AML-193 (cell line): ENCODE measurements at places on chromosomes 6 and 20.

- DNase-seq = no peak
Observed at GRCh38 chr6:20838113-20838512, 303.9 kb downstream of the CDKAL1 start.

- DNase-seq = no peak
Observed at GRCh38 chr20:38579921-38580320, 1.1 kb upstream of the ADIG start.

DNA sequence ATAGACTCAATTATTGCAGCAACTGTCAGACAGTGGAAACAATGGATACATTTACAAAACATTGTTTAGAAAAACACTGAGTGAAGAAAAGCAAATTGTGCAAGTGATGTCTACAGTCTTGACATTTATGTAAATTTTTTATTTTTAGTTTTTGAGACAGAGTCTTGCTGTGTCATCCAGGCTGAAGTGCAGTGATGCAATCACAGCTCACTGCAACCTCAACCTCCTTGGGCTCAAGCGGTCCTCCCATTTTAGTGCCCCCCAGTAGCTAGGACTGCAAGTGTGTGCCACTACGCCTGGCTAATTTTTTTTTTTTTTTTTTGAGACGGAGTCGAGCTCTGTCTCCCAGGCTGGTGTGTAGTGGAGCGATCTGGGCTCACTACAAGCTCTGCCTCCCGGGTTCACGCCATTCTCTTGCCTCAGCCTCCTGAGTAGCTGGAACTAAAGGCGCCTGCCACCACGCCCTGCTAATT lies 9.7 kb downstream of the CNBD2 start:
- peak; percentile 13 for DNase-seq

GRCh38 chr6:157597461-157598312 lies 216.7 kb downstream of the ZDHHC14 start:
- peak; percentile 66 for DNase-seq

DNA sequence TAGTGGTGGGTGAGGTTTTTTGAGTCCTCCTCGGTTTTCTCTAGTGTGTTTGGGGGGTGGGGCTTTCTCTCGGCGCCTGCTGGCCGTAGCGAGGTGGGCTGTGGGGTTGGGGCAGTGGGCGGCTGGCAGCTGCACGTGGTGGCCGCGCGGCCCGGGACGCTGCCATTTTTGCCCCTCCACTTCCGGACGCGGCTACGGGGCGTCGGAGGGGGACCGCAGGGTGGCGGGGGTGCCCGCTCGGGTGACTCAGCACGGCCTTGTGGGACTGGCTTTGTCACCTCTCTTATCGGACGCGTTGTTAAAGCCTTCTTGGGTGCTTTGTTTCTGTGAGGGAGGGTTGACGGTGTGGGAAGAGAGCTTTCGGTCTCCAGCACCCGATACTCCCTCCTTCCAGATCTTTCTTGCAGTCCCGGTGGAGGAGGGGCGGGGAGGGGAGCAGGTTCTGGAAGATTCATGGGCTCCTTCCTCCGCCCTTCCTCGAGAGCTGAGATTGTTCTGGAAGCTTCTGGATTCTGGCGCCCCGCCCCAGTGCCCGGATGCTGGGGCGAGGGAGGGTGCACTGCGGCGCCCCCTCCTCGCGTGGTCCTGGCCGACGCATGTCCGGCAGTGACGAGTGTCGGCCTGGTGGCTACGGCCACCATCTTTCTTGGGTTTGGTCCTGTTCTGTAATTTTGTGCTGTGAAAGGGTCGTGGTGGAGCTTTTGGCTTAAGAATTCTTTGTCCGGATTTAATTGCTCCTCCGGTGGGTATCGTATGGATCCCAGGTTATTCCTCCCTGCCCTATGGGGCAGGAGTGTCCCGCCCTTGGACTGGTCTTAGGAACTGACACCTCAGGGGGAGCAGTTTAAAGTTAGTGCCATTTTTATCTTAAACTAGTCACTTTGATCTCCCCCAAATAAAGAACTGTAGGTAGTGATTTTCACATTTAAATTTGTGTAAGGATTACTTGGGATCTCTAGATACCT lies 719 bp downstream of the HSP90AB1 start:
- DNase-seq = peak; percentile 70

- DNase-seq = no peak
Observed at GRCh38 chr6:45801471-45802289, 214.0 kb downstream of the CLIC5 start.

GRCh38 chr6:11414176-11414963 lies 123.2 kb upstream of the TMEM170B start:
- DNase-seq = no peak

- DNase-seq = no peak
Observed at GRCh38 chr20:2874456-2874855, 1.2 kb downstream of the PTPRA start.

- DNase-seq = no peak
Observed at GRCh38 chr6:84156306-84156705, 71.1 kb downstream of the CEP162 start.

GRCh38 chr6:38489951-38490350 lies 149.8 kb downstream of the BTBD9 start:
- DNase-seq = no peak

- DNase-seq = no peak
Observed at GRCh38 chr20:2833761-2834160, 6.7 kb downstream of the PCED1A start.

DNA sequence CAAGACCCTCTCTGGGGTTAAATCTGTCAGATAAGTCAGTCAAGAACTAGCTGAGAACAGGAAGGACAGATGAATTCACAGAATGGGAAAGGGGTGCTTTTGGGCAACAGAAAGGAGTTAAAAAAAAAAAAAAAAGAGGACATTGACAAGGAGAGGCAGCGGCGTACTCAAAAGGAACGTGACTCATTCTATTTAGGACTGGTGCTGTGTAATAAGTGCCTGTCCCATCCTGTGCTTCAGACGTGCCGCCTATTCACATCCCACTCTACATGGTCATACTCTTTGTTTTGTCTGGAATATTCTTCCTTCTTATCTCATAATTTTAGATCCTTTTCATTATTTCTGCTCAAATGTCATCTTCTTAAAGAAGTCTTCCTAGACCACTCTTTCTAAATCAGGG lies 101.1 kb upstream of the EMILIN3 start:
- no peak for DNase-seq

- DNase-seq = no peak
Observed at GRCh38 chr20:62391165-62392076, 4.5 kb downstream of the RPS21 start.

GRCh38 chr6:36616893-36617521 lies 22.8 kb downstream of the SRSF3 start:
- no peak for DNase-seq

DNA sequence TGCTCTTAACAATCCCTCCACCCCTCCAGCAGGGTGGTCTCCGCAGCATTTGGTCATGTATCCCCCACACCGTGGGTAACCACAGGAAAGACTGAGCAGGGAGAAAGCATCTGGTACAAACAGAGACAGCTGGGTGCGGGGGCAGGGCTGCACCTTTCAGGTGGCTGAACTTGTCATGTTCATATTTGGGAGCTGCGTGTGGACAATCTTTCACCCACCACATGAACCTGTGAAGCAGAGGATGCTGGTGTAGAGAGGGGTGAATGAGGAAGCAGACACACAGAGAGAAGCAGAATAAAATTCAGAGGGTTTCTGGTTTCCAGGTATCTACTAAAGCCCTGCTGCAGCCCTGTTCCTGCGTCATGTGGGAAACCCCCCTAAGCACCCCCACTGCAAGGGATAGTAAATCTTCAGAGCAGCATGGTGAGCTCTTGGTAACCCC lies 8.9 kb downstream of the GFOD1 start:
- DNase-seq = no peak

DNA sequence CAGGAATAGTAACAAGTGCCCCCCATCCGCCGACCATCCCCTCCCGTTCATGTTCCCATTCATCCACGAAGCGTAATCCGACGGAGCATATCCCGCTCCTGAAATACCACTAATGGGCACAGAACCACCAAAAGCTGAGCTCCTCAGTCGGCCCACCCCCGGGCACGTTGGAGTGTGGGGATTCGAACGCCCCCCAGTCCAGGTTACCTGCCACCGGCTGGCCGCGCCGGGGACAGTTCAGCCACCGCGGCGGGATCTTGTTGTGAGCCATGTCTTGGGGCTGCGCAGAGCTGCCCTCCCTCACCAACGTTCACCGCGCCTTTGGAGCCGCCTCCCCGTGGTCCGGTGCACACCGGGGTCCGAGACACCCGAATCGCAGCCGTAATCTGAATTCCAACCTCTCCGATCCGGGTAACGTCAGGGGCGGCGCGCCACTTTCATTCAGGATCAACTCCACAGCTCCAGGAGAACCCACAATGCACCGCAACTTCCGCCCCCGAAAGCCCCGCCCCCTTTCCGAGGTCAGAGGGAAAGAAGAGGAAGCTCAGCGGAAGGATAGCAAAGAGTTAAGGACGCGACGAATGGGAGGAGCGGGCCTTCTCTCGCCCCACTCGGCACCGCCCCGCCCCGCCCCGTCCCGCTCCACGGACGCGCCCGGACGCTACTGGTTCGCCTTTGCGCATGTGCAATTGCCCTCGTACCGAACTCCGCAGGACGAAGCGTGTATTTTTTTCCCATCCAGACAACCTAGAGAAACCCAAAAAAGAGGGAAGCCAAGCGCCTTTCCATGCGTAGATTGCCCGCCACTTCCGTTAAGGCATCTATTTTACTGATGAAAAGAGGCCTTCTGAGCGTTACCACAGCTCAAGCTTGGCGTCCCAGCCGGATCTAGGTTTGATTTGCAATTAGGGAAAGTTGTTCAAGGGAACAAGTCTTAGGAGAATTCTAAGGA lies at the start of gene RNGTT:
TSS of gene RNGTT (minus strand) at position 480 of the 952 bp plus-strand sequence. CDS start at position 271, 209 bp downstream.
- DNase-seq = peak; percentile 99

DNA sequence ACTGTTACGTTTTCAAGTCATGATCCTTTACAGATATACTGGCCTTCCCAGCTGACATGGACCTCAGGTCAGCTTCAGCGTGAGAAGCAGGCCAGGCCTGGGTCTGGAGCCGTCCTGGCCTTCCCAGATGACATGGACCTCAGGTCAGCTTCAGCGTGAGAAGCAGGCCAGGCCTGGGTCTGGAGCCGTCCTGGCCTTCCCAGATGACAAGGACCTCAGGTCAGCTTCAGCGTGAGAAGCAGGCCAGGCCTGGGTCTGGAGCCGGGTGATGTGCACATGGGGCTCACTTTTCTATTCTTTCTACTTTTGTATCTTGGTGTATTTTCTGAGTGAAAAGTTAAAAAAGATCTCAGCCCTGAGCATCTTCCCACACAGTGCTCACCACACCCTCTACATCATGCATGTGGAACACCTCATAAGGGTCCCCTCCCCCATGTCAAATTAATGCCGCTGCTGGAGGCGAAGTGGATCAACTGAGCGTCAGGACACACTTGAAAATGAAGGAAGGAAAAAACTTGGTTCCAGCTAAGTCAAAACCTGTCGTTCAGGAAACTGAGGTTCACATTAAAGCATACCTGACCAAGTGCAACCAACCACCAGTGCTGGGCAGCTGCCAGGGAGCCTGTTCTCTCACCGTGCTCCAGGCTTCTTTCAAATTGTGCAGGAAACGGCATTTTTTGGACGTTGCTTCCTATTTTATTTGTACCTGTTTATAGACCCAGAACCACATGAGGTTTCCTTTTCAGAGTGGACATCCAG lies 32.2 kb downstream of the KIF25 start:
- DNase-seq = no peak

- no peak for DNase-seq
Observed at GRCh38 chr20:38840894-38841470, 35.5 kb downstream of the PPP1R16B start.

GRCh38 chr20:5504061-5504739 lies 187.4 kb upstream of the PROKR2 start:
- peak; percentile 24 for DNase-seq

GRCh38 chr6:109239160-109239559 lies 143.1 kb downstream of the CD164 start:
- peak; percentile 68 for DNase-seq

- no peak for DNase-seq
Observed at GRCh38 chr6:151176911-151177770, 62.6 kb upstream of the AKAP12 start.

GRCh38 chr6:167872538-167873210 lies 46.0 kb downstream of the AFDN start:
- no peak for DNase-seq

DNA sequence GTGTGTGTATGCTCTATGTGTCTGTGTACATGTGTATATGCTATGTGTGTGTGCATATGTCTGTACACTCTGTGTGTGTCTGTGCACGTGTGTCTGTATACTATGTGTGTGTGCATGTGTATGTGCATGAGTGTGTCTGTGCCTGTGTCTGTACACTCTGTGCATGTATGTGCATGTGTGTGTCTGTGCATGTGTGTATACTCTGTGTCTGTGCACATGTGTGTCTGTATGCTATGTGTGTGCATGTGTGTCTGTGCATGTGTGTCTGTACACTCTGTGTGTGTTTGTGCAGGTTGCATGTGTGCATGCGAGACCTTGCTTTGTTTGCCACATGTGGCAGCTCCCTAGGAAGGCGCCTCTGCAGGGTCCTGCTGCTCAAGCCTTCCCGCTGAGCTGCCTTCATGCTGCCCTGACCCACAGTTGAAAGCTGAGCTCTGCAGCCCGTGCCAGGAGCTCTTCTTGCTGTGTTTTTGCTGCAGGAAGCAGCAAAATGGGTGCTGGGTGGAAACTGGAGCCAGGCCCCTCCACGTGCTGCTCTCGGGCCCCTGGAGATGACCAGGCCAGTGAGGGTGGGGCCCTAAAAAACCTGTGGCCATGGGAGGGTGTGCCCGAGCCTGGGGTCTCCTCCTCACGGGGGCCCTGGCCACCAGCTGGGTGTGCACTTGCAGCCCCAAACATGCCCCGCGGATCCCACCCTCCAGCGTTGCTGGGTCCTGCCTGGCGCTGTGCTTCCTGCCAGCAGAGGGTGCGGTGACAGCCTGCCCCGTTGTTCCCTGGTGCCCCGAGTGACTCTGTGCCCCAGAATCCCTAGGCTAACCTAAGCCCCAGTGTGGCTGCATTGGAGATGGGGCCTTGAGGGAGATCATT lies 109.1 kb downstream of the DACT2 start:
- DNase-seq = no peak

GRCh38 chr6:121826156-121826810 lies 390.8 kb downstream of the GJA1 start:
- DNase-seq = no peak

- no peak for DNase-seq
Observed at GRCh38 chr6:17820055-17820454, 113.3 kb upstream of the NUP153 start.

- no peak for DNase-seq
Observed at GRCh38 chr6:127053032-127053874, 65.2 kb upstream of the RSPO3 start.

GRCh38 chr6:148524976-148525375 lies 182.3 kb downstream of the SASH1 start:
- DNase-seq = no peak

GRCh38 chr6:105509506-105510331 lies 106.8 kb upstream of the PREP start:
- no peak for DNase-seq

GRCh38 chr6:160297310-160297709 lies 38.7 kb upstream of the SLC22A2 start:
- no peak for DNase-seq

GRCh38 chr6:34143884-34144580 lies 1.9 kb downstream of the GRM4 start:
- DNase-seq = no peak

GRCh38 chr6:51099201-51099600 lies 280.5 kb downstream of the TFAP2B start:
- DNase-seq = no peak
